ENCODE measurements at places on chromosomes 13 and 19.

- no peak for DNase-seq
Measured at GRCh38 chr13:35768073-35768472, 291.6 kb upstream of the MAB21L1 start.

DNA sequence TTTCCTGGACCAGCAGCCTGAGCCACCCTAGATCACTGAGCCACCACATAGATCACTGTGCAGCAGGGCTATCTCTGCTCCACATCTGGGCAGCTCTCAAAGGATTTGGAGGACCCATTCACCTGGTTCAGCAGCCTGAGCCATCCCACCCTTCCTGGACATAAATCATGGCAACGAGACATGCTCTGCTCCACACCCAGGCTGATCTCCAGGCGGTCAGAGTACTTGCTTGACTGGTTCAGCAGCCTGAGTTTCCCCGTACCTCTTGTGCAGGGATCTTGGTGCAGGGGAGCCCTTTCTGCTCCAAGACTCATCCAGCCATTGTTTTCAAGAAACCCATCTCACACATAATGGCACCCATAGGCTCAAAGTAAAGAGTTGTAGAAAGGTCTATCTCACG is 195.3 kb downstream of the LIG4 start:
- no peak for DNase-seq

DNA sequence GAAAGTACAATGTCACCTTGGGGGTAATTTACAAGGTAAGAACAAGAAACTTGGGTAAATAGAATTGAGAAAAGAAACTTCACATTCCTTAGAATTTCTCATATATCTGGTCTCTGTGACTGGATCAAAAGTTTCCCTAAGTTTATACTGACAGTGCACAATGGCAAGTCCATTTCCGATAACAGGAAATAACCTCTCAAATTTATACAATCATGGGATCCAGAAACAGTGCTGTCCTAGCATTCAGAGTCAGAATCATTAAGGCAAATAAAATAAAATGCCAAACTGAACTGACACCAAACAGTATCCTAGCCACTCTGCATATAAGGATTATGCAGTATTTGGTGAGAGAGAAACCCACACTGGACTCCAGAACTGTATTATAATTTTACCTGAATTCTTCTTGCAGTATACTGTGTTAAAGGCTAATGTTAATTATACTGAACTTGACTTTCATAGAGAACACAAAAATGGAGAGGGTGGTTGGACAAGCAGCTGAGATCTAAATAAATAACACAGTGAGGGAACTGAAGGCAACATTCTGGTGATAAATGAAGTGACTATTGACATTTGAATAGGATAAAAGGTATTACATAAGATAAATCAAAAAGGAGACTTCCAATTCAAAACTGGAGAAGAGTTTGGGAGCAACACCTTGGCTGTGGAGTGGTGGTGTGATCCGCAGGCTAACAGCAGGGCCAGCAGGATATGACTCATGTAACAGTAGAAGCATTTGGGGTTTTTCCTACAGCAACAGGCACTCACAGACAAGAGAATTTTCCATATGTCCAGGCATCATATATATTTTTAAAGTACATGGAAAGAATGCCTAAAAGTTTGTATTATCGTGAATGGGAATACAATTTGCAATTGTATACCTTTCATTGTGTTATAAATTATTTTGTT is 932.5 kb upstream of the MIR17HG start:
- DNase-seq: no peak

DNA sequence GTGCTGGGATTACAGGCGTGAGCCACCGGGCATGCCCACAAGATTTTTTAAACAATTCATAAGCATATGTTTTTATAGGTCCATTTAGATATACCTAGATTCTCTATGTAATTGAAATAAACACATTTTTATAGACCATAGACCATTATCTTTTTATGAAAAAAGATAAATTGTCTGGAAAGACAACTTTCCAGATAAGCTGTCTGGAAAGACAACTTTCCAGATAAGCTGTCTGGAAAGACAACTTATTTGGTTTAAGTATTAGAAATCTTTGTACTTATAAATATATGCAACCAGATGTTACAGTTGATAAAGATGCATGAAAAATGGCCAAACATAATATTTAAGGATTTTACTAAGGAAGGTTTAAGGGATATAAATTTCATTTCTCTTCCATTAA is 538.5 kb downstream of the GPC6 start:
- no peak for DNase-seq

DNA sequence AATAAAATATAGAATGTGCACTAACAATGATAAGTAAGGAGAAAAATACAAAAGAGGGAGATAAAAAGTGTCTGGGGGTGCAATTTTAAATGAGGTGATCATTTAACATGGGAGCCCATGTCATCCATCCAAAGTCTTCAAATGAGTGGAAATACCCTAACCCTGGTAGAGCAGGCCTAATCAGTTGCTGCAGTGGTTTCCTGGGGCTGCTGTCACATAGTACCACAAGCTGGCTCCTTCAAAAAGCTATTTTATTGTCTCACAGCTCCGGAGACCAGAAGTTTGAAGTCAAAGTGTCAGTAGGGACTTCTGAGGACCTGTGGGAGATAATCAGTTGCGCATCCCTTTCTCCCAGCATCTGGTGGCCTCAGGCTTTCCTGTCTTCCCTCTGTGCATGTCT is 717.9 kb downstream of the DIAPH3 start:
- DNase-seq: no peak

- DNase-seq: no peak
Measured at GRCh38 chr13:27593267-27593666, 27.1 kb downstream of the LNX2 start.

DNA sequence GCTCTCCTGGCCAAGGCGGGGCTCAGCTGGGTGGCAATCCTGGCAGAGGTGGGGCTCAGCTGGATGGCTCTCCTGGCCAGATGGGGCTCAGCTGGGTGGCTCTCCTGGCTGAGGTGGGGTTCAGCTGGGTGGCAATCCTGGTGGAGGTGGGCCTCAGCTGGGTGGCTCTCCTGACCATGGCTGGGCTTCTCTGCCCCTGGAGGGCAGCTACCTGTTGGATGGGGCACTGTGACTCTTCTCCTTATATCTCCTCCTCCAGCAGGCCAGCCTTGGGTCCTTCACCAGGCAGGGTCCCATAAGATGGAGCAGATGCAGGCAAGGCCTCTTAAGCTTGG is 16.7 kb downstream of the ZFR2 start:
- no peak for DNase-seq

DNA sequence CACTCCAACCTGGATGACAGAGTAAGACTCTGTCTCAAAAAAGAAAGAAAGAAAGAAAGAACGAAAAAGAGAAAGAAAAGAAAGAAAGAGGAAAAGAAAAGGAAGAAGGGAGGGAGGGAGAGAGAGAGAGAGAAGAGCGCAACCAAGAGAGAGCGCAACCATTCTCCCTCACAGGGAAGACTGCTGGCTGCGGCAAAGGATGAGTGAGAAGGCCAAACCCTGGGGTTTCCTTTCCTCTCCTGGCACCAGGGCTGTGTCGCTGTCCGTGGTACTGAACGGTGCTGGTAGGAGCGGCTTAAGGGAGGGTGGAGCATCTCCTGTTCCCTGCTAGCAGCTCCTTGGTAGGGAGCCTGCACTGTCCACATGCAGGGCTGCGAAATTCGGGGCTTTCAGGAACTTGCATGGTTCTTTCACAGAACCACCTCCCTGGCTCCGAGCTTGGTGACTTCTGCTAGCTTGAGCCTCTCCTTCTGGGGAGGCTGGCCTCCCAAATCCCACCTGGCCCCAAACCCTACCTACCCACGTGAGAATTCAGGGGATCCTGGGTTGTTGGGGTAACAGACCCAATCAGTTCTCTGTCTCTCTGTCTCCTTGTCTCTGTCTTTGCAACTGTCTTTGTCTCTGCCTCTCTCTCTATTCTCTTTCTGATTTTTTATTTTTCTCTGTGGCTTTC is 51.1 kb upstream of the ZNRF4 start:
- peak; percentile 9 for DNase-seq

- no peak for DNase-seq
Measured at GRCh38 chr19:48500830-48501493, 10.7 kb downstream of the LMTK3 start.

DNA sequence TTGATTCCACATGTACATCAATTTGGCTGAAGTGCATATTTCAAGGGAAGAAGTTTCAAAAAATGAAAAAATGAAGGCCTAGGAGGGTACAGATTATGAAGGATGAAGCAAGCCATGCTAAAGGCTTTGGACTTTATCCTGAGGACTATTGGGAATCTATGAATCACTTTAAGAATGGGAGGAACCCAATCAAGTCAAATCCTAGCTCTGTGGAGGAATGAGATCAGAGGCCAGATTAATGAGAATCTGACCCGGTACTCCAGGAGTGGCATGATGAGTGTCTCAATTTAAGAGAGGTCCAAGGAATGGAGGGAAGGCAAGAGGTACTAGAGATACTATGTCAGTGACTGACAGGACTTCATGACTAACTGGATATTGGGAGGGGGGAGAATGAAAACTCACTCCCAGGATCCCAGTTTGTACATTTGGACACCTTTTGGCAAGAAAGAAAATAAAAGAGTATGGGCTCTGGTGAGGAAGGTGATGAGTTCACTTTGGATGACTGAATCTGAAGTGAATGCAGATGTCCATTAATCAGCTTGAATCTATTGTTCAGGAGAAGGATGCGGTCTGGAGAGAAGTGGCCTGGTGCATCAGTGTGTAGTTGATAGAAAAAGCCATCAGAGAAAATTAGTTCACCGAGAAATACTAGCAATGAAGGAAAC is 349.0 kb downstream of the EFNB2 start:
- no peak for DNase-seq

DNA sequence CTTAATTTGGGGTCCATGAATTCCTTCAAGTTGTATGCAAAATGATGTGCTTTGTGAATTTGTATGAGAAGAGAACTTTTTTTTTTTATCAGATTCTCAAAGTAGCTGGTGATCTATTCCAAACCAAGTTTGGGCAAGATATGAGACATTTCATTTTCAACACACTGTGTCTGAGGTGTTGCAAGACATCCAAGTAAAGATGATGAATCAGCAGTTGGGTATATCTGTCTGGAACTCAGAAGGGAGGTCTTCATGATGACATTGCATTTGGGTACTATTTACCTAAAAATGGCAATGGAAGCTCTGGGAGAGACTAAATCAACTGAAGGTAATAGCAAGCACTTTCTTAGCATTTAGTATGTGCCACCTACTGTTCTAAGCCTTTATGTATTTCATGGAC is 2.8 kb downstream of the FAM124A start:
- no peak for DNase-seq

GRCh38 chr13:44537248-44537647 is 38.9 kb downstream of the TSC22D1 start:
- DNase-seq: no peak

DNA sequence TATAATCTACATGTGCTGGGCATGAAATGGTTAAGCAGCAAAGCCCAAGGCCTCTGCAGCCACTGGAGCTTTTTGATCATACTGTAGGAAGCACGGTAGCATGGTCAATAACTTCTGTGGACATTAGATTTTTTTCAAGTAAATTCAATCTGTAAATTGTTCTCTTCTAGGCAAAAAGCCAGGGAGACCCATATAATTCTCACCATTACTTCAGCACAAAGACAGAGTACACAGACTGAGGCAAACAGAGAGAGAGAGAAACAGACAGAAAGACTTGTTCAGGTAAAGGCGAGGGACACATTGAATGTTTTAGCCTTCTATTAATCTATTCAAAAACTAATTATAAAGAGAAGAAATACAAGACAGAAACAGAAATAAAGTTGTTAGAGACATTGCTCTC is 349.4 kb downstream of the RFC3 start:
- DNase-seq: no peak

GRCh38 chr13:47094734-47095434 is 198.0 kb upstream of the HTR2A start:
- DNase-seq: no peak

- DNase-seq: no peak
Measured at GRCh38 chr19:37227996-37228395, 10.0 kb downstream of the ZNF383 start.

DNA sequence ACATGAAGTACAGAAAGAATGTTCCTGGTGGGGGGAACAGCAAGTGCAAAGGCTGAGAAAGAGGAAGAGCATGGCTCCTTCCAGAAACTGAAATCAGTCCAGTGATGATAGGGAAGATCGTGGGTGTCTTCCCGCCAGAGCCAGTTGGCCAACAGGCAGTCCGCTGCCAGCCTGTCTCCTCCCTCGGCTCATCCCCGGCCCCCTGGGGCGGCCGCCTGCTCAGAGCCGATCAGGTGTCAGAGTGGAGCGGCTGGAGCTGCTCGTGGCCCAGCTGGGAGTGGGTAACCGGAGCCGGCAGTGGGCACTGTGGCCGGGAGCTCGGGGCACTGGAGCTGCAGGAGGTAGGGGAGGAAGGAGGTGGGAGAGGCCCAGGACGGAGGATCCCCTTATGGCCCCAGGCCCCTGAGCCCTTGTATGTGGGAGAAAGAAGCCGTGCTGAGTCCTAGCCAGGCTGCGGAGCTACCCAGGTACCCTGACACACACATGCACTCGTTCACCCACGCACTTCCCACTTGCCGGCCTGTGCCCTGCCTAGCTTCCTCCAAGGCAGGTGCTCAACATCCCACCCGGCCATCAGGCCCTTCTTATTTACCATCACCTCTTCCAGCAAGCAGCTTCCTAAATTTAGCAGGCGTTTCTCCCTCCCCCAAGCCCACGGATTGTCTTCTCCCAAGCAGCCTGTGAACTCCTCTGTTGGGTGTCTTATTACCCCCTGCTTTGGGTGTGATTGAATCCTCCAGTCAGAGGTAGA is 1.7 kb downstream of the ANKRD24 start:
- DNase-seq: no peak

DNA sequence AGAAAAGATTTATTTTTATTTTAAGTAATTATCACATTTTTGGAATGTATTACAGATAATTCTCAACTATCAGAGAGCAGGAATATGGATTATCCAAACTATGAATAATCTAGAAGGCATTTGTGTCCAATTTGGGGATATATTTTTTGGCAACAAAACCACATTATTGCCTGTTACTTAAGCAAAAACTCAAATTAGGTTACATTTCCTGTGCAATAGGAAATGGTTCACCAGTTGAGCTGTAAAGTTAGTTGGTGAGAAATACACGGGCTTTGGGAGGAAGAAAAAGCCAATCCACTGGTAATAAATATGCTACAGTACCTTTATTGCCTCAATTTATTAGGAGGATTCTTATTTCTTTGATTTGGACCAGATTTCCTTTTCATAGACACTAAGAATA is 1075.2 kb downstream of the PCDH9 start:
- no peak for DNase-seq

- no peak for DNase-seq
Measured at GRCh38 chr13:72062566-72062965, 195.6 kb upstream of the DACH1 start.

GRCh38 chr13:109088624-109088917 is 459.2 kb downstream of the MYO16 start:
- no peak for DNase-seq

- DNase-seq: no peak
Measured at GRCh38 chr13:67318860-67319259, 88.7 kb upstream of the PCDH9 start.

GRCh38 chr13:40350283-40350992 is 316.0 kb downstream of the FOXO1 start:
- DNase-seq: no peak

- no peak for DNase-seq
Measured at GRCh38 chr19:43662487-43662886, 7.5 kb downstream of the PLAUR start.
